Effector memory CD4-positive, alpha-beta T cell (primary cell): ENCODE measurements at places on chromosomes 12 and 14.

DNA sequence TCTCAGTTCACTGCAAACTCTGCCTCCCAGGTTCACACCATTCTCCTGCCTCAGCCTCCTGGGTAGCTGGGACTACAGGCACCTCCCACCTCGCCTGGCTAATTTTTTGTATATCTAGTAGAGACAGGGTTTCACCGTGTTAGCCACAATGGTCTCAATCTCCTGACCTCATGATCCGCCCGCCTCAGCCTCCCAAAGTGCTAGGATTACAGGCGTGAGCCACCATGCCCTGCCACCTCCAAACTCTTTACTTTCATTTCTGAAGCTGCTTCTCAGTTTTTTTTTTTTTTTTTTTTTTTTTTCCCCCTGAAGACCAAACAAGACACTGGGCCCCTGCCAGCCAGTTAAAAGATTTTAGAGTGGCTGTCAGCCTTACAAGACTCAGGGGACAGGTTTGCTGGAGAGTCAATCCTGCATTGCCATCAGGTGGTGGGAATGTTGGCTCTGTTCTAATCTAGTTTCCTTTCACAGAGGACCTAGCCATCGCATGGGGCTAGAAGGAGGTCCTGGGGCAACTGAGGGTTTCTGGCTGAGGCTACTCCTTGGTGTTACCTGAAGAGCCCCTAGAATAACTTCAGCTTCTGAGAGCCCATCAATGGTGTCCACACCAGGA lies 37.4 kb upstream of the HIGD1C start:
- H3K4me1 ChIP-seq = no peaks in the 10 kb centered on the region
- no peak overlapping the region for H3K4me3 ChIP-seq
- H3K27ac ChIP-seq = no peak overlapping the region
- H3K27me3 ChIP-seq = no peaks in the 10 kb centered on the region
- DNase-seq = no peak
- H3K36me3 ChIP-seq = no peaks in the 10 kb centered on the region

GRCh38 chr12:55619354-55620138 lies 17.1 kb upstream of the OR10P1 start:
- no peaks in the 10 kb centered on the region for H3K36me3 ChIP-seq
- peak; percentile 26 for DNase-seq
- no peak overlapping the region for H3K27ac ChIP-seq
- H3K4me3 ChIP-seq = no peak overlapping the region
- H3K4me1 ChIP-seq = no peaks in the 10 kb centered on the region
- peaks cover 3% of the 10 kb centered on the region for H3K27me3 ChIP-seq

DNA sequence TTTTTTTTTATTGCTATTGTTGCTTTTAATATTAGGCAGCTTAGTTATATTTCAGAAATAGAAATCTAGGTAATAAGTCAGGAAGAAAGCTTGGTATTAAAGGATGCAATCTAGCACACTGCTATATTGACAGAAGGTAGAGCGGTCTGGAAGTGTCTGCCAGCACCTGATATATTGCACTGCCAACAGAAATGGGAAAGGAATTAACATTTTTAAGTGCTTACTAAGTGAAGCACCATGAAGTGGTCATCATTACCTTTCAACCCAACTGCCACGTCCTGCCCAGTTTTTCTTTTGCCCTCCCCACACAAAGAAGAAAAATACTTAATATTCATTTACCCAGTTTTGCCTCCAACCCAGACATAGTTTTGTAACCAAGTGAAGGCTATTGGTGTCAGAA lies 163.5 kb downstream of the KITLG start:
- DNase-seq = no peak
- no peaks in the 10 kb centered on the region for H3K36me3 ChIP-seq
- no peaks in the 10 kb centered on the region for H3K4me1 ChIP-seq
- H3K27me3 ChIP-seq = no peaks in the 10 kb centered on the region
- no peak overlapping the region for H3K4me3 ChIP-seq

DNA sequence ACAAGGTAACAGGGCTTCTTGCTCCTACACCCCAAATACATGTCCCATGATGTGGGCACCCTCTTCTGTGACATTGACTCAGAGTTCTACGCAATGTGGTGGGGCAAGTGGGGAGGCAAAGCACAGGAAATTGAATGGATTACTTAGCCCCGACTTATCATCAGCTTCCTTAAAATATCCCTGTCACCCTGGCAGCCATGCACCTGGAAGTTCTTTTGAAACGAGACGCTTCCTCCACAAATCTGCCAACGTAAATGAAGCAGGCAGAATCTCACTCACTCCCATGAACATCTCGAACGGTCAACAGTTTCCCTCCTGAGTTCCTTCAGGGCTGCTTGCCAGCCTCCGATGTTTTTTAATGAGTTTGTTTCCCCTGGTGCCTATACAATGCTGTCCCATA lies 33.5 kb downstream of the RNFT2 start:
- no peaks in the 10 kb centered on the region for H3K27me3 ChIP-seq
- H3K4me3 ChIP-seq = no peak overlapping the region
- no peak for DNase-seq
- no peaks in the 10 kb centered on the region for H3K4me1 ChIP-seq
- H3K36me3 ChIP-seq = no peaks in the 10 kb centered on the region

DNA sequence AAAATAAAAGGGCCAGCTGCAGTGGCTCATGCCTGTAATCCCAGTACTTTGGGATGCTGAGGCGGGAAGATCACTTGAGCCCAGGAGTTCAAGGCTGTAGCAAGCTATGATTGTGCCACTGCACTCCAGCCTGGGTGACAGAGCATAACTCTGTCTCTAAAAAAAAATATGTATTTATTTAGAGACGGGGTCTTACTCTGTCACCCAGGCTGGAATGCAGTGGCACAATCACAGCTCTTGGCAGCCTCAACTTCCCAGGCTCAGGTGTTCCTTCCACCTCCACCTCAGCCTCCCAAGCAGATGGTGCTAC lies 179.3 kb upstream of the ATF7IP start:
- no peaks in the 10 kb centered on the region for H3K4me1 ChIP-seq
- H3K27ac ChIP-seq = no peak overlapping the region
- no peaks in the 10 kb centered on the region for H3K36me3 ChIP-seq
- no peaks in the 10 kb centered on the region for H3K27me3 ChIP-seq
- no peak for DNase-seq

DNA sequence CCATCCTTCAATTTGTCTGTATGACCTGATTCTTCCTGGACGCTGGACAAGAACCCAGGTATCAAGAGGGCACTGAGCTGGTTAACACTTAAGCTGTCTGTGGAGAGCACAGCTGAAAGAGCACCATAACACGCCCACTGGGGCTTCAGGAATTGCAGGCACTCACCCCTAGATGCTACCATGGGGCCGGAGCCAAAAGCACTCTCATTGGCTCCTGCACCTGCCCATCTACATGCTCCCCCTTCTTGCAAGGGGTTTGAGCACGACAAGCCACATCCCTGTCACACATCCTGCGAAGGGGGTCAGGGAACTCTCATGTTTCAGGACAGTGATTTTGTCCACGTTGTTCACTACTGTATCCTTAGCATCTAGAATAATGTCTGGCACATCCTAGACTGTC lies 35.1 kb upstream of the TBC1D15 start:
- no peak overlapping the region for H3K4me3 ChIP-seq
- no peaks in the 10 kb centered on the region for H3K4me1 ChIP-seq
- H3K36me3 ChIP-seq = no peaks in the 10 kb centered on the region
- H3K27me3 ChIP-seq = no peaks in the 10 kb centered on the region
- no peak for DNase-seq
- H3K27ac ChIP-seq = no peak overlapping the region

- no peak overlapping the region for H3K27ac ChIP-seq
- no peaks in the 10 kb centered on the region for H3K36me3 ChIP-seq
- no peak overlapping the region for H3K4me3 ChIP-seq
- DNase-seq = no peak
- H3K27me3 ChIP-seq = no peaks in the 10 kb centered on the region
- H3K4me1 ChIP-seq = no peaks in the 10 kb centered on the region
These were observed 194.2 kb downstream of the ADGRD1 start for GRCh38 chr12:131147894-131148293.

- no peak for DNase-seq
- no peaks in the 10 kb centered on the region for H3K4me1 ChIP-seq
- no peaks in the 10 kb centered on the region for H3K36me3 ChIP-seq
- H3K4me3 ChIP-seq = no peak overlapping the region
- no peak overlapping the region for H3K27ac ChIP-seq
These were observed 462.5 kb downstream of the NAV3 start for GRCh38 chr12:78293059-78293686.

DNA sequence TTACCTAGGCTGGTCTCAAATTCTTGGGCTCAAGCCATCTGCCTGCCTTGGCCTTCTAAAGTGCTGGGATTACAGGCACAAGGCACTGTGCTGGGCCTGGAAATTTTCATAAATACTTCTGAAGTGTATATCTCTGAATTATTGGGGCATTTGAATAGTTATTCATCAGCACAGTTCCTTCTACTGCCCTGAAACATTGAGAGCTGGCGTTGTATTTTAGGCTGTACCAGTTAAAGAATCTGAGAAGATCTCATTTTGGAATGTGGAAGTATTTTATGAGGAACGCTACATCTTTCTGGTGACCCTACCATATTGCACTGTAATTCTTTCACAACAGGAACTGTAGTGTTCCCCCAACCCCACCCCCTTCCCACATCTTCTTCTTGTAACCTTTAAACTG lies 349.0 kb upstream of the RGS6 start:
- no peak overlapping the region for H3K27ac ChIP-seq
- H3K4me3 ChIP-seq = no peak overlapping the region
- no peaks in the 10 kb centered on the region for H3K36me3 ChIP-seq
- H3K4me1 ChIP-seq = no peaks in the 10 kb centered on the region
- DNase-seq = no peak

- H3K27me3 ChIP-seq = no peaks in the 10 kb centered on the region
- peak; percentile 61 for DNase-seq
- peak overlapping the region; percentile 35 for H3K27ac ChIP-seq
- H3K4me1 ChIP-seq = no peaks in the 10 kb centered on the region
These were observed 30.3 kb upstream of the ADIPOR2 start for GRCh38 chr12:1660304-1661187.

DNA sequence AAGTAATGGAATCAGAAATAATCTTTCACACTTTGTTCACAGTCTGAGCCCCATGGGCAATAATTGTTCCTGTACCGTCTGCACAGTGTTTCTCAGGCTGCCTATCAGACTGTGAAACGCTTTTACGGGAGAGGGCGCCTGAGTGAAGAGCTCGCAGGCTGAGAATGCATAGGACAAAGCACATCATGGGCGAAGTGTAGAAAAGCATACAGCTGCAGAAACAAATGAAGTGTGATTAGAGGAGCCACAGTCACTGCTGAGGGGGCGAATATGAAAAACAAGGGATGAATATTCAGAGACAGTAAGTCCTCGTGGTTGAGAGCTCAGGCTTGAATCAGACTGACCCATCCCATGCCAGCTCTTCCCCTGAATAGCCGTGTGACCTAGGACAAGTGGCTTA lies 438.4 kb upstream of the DCN start:
- no peaks in the 10 kb centered on the region for H3K4me1 ChIP-seq
- H3K4me3 ChIP-seq = no peak overlapping the region
- DNase-seq = no peak
- H3K36me3 ChIP-seq = no peaks in the 10 kb centered on the region
- H3K27me3 ChIP-seq = no peaks in the 10 kb centered on the region

DNA sequence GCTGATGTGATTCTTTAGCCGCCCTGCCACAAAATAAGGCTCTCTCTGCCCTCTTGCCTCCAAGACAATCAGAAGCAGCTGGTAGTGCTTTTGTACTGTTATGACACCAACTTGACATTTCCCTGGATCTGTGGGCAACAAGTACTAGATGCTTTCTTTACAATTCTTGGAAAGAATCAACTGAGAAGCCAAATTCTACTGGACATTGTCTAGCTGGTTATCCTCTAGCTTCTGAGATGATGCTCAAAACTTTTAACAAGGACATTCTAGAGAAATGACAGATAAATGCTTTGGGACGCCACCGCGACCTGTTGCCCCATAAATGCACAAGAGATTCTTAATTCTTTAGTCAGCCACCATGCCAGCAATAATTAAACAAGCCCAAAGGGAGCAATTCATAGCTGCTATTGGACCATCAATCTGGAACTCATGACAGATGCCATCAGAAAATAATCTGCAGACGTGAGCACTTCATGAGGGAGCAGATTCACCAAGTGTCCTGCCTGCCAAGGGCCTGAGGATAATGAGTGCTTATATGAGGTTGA lies 22.8 kb downstream of the FMNL3 start:
- H3K4me1 ChIP-seq = no peaks in the 10 kb centered on the region
- no peak overlapping the region for H3K4me3 ChIP-seq
- no peak for DNase-seq
- H3K36me3 ChIP-seq = no peaks in the 10 kb centered on the region
- no peak overlapping the region for H3K27ac ChIP-seq
- H3K27me3 ChIP-seq = no peaks in the 10 kb centered on the region

DNA sequence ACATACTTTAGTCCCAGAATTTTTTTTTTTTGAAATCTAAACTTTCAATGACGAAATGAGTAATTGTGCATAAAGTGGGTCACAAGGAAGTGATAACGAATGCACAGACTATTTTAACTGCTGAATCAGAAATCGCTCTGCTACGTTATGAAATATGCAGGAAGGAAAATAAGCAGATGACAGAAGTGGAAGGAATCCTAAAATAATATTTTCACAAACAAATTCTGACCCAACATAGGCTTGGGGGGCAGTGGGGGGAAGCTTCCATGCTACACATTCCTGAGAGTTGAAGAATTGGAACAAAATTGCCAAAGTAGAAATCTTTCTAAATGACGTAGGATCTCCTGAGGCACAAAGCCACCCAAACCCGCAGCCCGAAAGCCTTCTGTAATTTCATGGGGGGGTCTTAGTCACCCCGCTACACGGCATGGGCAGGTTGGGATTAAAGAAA lies 89.6 kb downstream of the ARF6 start:
- peaks cover 46% of the 10 kb centered on the region for H3K4me1 ChIP-seq
- peak overlapping the region; percentile 75 for H3K27ac ChIP-seq
- no peaks in the 10 kb centered on the region for H3K27me3 ChIP-seq
- no peaks in the 10 kb centered on the region for H3K36me3 ChIP-seq

- no peaks in the 10 kb centered on the region for H3K27me3 ChIP-seq
- DNase-seq = no peak
- no peaks in the 10 kb centered on the region for H3K36me3 ChIP-seq
- no peaks in the 10 kb centered on the region for H3K4me1 ChIP-seq
- H3K27ac ChIP-seq = no peak overlapping the region
These were observed 53.1 kb upstream of the GNG2 start for GRCh38 chr14:51807356-51807755.

DNA sequence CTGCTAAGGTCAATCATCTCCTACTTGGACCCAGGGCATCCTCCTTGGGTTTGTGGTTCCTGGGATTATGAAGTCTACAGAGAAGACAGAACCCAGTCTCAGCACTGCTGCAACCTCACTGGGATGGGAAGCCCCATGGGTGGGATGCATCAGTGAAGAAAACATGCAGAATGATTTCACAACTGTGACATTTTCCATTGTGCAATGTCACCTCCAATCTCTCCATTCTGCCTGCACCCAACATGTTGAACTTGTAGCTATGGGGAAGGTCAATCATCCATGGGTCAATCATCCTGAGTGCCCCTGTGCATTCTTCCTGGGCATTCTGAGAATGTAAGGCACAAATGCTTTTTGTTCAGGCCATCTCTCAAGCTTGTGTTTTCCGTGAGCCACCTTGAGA lies 1004.4 kb upstream of the TMEM132C start:
- no peak overlapping the region for H3K27ac ChIP-seq
- no peaks in the 10 kb centered on the region for H3K27me3 ChIP-seq
- no peak overlapping the region for H3K4me3 ChIP-seq
- H3K36me3 ChIP-seq = no peaks in the 10 kb centered on the region

DNA sequence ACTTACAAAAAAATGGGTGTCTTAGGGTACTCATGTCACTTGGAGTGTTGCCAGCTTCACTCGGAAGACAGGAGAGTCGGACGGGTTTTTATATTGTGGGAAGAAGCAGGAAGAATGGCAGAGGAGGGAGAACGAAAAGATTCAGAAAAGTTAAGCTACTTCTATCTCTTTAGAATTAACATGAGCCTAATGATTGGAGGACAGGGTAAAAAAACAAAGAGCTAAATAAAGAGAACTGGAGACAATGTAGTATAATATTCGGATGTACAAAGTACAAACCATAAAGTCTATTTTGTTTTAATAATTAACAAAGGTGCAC lies 43.9 kb downstream of the EFCAB11 start:
- no peaks in the 10 kb centered on the region for H3K27me3 ChIP-seq
- H3K4me3 ChIP-seq = no peak overlapping the region
- H3K36me3 ChIP-seq = no peaks in the 10 kb centered on the region
